Cardiac septum (tissue), 1 donor: ENCODE measurements at places on chromosomes 7 and 10.
A peak's percentile ranks its signal among the peaks of the same experiment; 100 is the strongest.

DNA sequence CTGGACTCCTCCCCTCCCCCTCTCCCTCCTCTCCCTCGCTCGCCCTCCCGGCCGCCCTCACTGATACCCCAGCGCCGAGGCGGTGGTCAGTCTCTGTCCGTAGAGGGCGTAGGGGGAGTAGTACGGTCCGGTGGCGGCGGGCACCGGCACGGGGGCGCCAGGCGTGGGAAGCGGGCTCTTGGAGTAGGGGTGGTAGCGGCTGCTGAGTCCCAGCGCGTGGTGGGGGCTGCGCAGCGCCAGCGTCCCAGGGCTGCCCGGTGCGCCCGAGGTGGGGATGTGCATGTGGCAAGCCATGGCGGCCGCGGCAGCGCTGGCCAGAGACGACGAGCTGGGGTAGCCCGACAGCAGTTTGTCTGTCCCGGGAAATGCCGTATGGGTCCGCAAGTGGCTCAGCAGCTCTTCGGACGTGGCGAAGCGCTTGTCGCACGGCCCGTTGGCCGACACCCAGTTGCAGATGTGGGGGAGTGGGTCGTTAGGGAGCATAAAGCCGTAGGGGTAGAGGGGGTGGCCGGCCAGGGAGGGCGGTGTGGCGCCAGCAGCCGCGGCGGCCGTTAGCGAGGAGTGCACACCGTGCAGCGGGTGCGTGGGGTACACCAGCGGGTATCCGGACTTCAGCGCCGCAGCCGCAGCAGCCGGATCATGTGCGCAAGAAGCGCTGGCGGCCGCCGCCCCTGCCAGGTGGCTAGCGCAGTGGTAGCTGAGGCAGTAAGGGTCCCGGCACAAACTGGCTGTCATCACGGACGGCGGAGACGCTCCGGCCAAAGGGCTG lies 2.7 kb downstream of the ZNF503 start:
- no peak for DNase-seq

GRCh38 chr7:79876848-79877252 lies 257.8 kb upstream of the GNAI1 start:
- no peak for DNase-seq

DNA sequence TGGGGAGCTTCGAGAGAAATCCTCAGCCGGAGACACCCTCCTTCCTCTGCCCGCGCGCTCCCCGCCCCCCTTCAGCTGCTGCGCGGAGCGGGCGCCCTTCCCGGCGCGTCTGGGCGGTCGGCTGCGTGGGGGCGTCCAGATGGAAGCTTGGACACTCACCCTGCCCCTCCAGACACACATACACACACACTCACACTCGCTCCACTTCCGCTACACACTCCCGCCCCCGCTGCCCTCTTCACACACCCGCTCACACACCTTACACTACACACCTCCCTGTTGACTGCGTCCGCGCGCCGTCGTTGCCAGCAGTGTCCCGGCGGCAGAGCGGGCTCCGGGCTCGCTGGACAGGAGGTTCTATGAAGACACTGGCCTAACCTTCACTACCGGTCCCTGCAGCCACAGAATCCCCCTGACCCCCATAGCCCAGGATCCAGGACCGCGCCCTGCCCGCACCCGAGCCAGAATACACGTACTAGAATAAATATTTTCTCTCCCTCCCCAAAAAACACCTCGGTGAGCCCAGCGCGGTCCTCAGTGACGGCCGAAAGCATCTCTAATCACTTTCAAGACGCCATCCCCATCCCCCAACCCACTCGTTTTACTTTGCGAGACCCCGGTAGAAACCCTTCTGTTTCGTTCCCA lies 1.1 kb upstream of the EGR2 start:
- peak; percentile 83 for DNase-seq

- DNase-seq, result no peak
Measured at GRCh38 chr7:108045154-108045553, 42.2 kb upstream of the LAMB1 start.

- DNase-seq, result no peak
Measured at GRCh38 chr7:151008143-151008510, 16.2 kb downstream of the ATG9B start.

DNA sequence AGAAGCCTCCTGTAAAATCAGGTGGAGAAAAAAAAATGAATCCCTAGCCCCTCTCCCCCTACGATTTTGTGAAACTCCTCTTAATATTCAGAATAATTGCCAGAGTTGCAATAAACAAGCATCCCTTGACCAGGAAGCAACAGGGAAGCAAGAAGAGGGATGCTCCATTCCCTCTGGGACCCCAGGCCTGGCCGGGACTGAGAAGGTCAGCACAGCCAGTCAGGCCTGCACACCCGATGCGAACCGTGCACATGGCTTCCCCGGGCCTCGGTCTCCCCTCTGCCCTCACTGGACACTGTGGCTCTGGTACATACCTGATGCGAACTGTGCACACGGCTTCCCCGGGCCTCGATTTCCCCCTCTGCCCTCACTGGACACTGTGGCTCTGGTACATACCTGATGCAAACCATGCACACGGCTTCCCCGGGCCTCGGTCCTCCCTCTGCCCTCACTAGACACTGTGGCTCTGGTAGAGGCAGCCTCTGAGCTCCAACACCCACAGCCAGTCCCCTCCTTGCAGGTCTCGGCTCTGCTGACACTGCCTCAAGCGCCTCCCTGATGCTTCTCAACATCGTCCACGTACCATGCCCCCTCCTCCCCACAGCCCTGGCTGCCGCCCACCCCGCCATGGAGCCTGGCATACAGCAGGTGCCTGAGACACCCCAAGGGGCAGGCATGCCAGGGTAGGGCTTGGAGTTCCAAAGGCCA lies 138.6 kb downstream of the DIP2C start:
- DNase-seq, result peak; percentile 36

DNA sequence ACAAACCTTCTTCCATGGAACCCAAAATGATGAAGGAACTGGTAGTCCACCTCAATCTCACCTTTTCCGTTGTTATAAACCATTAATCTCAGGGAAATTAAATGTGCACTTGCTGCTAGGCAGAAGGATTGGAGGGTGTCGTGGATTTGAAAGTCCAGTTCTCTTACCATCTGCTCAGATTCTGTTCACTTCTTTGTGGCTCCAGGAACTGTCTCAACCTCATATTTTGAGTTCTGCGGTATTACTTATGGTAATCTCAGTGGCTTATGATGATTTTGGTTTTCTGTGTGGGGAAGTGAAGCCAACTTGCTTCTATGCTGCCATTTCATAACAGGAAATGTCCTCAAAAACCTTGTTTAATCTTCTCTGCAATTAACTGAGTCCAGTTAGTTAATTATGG lies 136.4 kb downstream of the CDC14C start:
- DNase-seq, result no peak

GRCh38 chr7:30249986-30250774 lies 34.2 kb upstream of the ZNRF2 start:
- no peak for DNase-seq

DNA sequence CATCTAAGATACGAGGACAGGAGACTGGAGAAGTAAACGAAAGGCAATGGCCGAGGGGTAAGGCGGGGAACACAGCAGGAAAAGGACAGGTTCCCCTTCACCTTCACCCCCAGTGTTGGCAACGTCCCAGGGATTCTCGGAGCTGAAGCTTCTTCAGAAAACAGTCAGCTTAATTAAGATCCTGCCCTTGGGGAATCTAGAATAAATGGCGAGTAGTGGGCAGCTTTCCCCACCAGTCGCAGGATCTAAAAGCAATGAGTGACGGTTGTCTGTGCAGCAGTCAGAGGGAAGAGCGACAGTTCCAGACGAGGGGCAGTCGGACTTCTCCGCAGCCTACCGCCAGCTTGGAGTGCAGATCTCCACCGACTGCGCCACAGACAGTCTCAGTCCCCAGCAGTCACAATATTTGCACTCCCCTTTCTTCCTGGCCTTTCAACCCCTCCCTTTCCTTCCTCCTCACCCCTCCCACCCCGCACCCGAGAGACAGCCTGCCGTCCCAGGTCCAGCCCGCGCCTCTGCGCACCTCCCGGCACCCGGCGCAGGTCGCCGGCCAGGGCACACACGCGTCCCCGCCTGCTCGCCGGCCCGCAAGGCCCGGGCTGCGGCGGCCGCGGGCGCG lies 10.9 kb upstream of the SP8 start:
- DNase-seq, result no peak

GRCh38 chr10:103966671-103967447 lies at the start of gene SLK:
TSS of gene SLK (plus strand) at chr10:103967140. CDS start at chr10:103967746, 606 bp downstream.
- peak; percentile 94 for DNase-seq

- DNase-seq, result no peak
Measured at GRCh38 chr10:126598009-126598408, 72.5 kb downstream of the C10orf90 start.

DNA sequence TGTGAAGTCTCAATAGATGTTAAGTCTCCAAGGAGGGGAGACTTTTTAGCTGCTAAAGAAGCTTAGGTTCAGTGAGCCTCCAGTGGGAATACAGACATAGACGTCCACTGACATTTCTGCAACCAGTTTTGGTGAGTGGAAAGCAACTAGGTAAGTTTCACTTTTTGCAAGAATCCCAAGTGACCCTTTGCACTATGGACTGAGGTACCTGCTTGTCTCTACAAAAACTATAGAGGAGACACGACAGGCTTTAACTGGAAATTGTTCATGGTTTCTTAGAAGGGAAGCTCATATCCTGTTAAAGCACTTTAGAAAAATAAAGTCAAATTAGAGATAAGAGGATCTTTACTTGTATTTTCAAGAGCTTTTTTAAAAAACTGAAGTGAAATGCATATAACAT lies 38.6 kb downstream of the GBF1 start:
- no peak for DNase-seq

DNA sequence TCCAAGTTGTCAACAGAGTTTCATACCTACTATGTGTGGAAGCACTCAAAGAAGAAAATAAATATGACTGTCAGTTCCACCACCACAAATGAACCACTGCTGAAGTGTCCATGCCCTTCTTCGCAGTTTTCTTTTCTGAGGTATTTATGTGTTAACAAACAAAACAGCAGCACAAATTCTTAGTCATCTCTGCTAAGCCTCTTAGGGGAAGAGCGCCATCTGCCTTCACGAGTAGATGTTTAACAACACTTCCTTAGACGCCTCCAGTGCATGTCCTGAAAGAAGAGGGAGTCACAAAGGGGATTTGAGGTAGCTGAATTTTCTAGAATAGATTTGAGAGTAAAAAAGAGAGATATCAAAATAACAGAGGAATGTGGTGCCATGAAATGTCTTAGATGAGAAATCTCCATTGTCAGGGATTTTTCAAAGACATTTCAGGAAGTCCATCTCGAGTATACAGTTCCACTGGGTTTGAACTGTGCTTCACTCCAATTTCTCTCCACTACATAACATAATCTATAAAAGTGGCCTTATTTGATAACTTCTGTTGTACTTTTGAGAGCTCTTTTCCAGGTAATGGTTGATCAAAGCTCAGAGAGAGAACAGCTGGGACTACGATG lies 775.3 kb upstream of the POM121L12 start:
- DNase-seq, result no peak

- DNase-seq, result no peak
Measured at GRCh38 chr7:6162650-6163366, 109.6 kb downstream of the CYTH3 start.

GRCh38 chr10:48187713-48188485 lies 86.6 kb downstream of the FRMPD2 start:
- DNase-seq, result no peak

- no peak for DNase-seq
Measured at GRCh38 chr10:22959292-22959691, 31.4 kb downstream of the ARMC3 start.

GRCh38 chr10:102537948-102538347 lies 34.2 kb downstream of the SUFU start:
- DNase-seq, result no peak

DNA sequence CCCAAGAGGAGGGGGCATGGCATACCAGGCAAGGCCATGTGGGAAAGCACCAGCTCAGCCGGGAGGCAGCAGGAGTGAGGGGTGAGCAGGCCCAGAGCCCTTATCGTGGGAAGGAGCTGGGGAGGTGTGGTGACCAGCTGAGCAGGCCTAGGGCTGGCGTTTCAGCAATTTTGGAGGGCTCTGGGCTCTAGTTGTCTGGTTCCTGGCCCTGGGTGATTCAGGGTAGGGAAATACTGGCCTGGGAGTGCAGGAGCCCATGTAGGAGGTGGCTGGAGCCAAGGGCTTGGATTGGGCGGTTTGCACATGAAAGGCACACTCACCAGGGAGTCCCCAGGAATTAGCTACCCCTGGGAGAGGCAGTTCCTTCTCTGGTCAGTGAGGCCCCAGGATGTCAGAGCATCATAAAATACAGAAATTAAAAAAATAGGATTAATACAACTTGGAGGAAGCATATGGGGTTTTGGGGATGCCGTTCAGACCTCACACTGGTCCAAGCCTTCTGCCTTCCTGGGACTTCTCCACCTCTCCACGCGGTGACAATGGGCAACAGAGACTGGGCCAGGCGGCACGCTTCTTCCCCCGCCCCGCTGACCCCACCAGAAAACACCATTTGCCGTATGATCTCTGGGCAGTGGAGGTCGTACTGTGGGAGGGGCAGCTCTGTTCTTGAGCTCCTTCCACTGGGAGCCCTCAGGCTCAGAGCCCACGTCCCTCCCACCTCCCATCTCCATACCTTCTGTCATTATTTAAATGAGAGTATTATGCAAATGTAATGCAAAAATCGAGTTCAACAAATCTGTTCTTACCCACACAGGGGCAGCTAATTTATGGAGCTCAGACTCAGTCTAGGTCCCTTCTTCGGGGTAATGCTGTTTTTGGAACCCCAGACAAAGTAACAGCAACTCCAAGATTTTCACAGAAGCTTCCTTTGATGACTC lies 133.0 kb upstream of the FAM20C start:
- DNase-seq, result peak; percentile 58

DNA sequence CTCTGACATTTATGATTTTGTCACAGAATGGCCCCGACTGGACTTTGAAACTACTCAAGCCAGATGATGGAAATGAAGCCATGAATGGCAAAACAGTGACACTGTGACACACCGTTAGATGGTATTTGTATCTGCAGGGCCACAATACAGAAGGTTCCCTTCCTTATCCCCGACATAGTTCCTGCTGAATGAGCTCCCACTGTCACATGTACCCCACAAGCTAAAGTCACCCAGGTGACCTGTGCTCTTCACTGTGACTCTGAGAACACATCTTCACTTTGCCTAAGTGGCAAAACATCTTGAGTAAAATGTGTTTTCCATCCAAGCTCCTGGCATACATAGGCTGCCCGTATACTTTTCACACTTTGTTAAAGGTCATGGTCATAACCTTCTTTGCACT lies 89.5 kb downstream of the LSM5 start:
- no peak for DNase-seq

DNA sequence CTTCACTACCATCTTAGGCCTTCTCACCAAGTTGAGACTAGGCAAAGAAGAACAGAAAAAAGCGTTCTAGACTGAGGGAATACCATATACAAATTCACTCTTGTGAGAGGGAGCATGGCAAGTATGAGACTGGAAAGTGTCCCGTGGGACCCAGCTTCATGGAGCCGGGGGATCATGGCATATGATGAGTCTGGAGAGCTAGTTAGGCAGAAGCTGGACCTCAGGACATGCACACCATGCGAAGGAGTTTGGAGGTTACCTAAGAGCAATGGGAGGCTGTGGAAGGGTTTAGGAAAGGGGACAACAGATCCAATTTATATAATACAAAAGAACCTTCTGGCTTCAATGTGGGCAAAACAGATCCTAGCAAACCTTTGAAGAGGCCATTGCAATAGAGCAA lies 34.1 kb downstream of the STK17A start:
- no peak for DNase-seq
